ENCODE measurements at places on chromosomes 11 and 22.
A peak's percentile ranks its signal among the peaks of the same experiment; 100 is the strongest.

DNA sequence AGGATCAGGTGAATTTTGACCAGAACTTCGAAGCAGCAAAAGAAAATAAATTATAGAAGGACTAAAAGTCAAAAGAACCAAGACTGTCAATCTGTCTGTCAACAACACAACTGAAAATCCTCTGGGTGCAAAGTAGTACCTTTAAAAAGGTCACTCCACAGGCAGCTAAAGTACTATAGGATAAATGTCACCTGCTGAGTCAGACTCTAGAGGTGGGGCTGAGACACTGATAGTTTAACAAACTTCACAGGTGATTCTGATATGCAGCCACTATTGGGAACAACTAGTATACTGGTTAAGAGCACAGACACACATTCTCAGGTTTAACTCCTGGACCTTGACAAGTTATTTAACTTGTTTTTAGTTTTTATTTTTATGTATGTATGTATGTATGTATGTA is 107.3 kb downstream of the FCHSD2 start:
- no peak for DNase-seq

DNA sequence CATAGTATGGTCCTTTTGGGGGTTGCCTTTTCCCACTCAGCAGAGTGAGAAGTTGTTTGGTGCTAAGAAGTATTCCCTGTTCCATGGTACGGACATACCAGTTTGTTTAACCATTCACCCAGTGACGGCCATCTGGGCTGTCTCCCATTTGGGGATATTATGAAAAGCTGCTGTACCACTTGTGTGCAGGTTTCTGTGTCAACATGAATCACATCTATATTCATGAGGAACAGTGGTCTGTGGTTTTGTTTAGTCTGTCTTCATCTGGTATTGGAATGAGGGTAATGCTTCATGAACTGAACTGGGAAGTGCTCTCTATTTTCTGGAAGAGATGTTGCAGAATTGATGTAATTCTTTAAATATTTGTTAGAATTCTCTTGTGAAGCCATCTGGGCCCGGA is 89.5 kb downstream of the TRMU start:
- no peak for DNase-seq

- no peak for DNase-seq
Observed at GRCh38 chr11:2209900-2210321, 38.3 kb upstream of the TH start.

GRCh38 chr22:28574159-28574788 is 105.4 kb downstream of the TTC28 start:
- no peak for DNase-seq

GRCh38 chr11:111770581-111771134 is 4.5 kb upstream of the PPP2R1B start:
- DNase-seq, result no peak

- DNase-seq, result peak; percentile 17
Observed at GRCh38 chr11:116980136-116980793, 118.0 kb downstream of the SIK3 start.
